Posterior vena cava (tissue), 2 donors: ENCODE measurements at places on chromosomes 11 and 22.
A peak's percentile ranks its signal among the peaks of the same experiment; 100 is the strongest.

DNA sequence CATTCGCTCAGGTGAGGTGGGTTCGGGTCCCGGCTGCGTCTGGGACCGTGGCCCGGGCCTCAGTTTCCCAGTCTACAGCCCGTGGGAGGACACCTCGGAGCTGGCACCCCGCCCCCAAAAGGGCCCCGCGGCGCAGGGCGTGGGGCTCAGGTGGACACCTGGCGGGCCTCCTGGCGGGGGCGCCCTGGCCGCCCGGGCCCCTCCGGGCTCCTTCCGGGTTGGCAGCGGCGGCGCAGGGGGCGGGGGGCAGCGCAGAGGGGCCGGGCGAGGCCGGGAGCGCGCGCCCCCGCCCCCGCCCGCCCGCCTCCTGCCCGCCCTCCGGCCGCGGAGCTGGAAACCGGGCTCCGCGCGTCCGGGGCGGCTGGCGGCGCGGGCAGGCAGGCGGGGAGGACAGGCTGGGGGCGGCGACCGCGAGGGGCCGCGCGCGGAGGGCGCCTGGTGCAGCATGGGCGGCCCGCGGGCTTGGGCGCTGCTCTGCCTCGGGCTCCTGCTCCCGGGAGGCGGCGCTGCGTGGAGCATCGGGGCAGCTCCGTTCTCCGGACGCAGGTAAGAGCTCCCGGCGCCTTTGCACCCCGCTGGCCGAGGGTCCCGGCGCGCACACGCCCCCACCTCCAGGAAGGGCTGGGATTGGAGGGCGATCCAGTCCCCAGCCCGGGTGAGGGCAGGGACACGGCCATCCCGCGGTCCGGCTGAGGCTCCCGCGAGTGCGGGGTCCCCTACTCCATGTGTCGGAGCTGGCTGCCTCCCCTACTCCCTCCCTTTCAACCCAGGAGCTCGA lies at the start of gene EMID1:
Gene EMID1, plus strand, starts transcription at position 303 of the 778 bp plus-strand sequence. Its CDS starts 143 bp downstream, at position 446.
- DNase-seq = no peak

DNA sequence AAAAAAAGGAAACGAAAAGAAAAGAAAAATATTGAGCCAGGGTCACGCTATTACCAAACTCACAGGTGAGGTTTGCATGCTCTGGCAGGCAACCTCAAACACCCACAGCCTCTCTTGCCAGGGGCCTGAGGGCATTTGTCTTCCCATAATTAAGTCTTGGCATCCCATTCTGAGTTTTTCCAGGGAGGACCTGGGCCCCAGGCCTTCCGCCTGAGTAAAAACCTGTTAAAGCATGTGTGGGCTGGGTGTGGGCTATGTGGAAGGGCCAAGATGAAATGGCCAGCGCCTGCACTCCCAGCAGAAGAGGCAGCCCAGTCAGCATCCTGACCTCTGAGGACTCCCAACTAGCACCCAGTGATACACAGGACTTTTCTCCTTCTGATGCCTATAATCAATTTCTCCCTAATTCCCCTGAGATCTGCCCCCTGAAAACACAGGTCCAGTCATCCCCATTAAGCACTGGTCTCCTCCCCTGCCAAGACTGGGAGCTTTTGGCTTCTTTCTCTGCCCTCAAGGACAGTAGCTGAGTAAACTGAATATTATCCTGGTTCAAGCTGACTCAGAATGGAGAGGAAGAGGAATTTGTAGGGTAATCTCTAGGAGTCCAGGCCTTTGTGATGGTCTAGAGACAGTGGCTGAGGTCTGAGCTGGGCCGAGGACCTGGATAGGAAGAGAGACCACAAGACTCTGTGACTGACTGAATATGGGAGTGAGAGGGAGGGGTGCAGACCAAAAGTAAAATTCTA lies 35.6 kb upstream of the ACER3 start:
- no peak for DNase-seq

- no peak for DNase-seq
Measured at GRCh38 chr11:15580056-15580774, 465.5 kb downstream of the INSC start.

- peak; percentile 37 for DNase-seq
Measured at GRCh38 chr11:72562431-72562830, 111.8 kb downstream of the PDE2A start.

- DNase-seq = no peak
Measured at GRCh38 chr11:71532036-71532610, 5.1 kb downstream of the KRTAP5-7 start.

- DNase-seq = no peak
Measured at GRCh38 chr22:21754523-21754922, 18.9 kb upstream of the YPEL1 start.

DNA sequence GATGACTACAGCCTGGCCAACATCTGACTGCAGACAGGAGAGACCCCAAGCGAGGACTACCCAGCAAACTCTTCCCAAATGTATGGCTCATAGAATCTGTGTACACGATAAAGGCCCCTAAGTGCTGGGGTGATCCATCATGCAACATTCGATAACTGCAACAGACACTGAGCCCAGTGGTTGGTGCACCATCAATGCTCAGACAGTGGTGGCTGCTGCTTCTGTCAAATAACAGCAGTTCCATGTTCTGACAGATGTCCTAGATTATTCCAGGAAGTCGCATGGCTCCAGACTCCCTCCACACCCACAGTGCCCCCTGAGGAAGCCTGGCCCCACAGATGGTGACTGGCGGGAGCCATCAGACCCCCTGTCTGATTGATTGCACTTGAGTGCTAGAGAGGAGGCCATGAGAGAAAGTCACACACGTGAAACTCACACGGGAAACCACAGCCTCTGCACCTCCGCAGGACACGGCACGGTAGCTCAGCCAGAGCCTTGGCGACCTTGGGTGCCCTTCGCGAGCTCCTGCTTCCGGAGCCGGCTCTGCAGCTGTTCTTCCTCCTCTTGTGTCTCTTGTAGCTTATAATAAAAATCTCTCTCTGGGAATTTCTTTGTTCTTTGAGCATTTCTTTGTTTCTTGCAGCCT lies 1155.9 kb downstream of the TBC1D22A start:
- no peak for DNase-seq

GRCh38 chr11:114348200-114349191 lies 51.8 kb downstream of the C11orf71 start:
- DNase-seq = peak; percentile 55

DNA sequence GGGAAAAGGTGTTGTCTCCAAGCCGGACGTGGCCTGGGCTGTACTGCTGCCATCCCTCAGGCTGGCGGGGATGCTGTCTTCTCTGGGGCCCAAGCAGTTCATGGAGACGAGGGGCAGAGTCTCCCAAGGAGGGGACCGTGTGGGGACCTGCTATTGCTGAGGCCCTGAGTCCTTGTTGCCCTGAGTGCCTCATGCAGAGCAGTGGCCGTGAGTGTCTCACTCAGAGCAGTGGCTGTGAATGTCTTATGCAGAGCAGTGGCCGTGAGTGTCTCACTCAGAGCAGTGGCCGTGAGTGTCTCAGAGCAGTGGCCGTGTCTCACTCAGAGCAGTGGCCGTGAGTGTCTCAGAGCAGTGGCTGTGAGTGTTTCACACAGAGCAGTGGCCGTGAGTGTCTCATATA lies 54.7 kb downstream of the GRAMD4 start:
- DNase-seq = no peak

DNA sequence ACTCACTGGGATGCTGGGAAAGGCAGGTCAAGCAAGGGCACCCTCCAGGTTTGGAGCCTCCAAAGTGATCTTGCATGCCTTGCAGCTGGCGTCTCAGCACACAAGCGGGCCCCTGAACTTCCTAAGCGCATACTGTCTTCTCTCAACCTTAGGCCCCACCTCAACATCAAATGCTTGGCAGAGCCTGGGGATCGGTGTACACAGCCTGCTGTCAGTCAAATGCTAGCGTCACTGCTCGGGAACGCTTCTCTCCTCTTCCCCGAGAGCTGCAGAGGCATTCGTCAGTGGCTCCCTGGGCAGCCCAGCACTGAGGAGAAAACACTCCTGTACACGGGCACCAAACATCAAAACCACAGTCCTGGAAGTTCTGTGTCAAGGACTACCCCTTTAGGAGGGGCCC lies 124.9 kb downstream of the C11orf58 start:
- DNase-seq = no peak

- DNase-seq = no peak
Measured at GRCh38 chr11:45473341-45473895, 187.3 kb upstream of the SYT13 start.

- DNase-seq = peak; percentile 28
Measured at GRCh38 chr22:23499845-23500500, 80.1 kb downstream of the IGLL1 start.

DNA sequence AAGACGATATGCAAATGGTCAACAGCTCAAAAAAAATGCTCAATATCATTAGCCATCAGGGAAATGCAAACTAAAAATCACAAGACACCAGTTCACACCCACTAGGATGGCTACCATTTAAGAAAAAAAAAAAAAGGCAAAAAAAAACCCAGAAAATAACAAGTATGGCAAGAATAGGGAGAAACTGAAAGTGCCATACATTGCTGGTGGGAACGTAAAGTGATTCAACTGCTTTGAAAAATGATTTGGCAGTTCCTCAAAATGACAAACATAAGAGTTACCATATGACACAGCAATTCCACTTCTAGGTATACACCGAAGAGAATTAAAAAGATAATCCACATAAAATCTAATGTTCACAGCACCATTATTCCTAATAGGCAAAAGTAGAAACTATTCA lies 47.5 kb downstream of the PICALM start:
- DNase-seq = no peak

DNA sequence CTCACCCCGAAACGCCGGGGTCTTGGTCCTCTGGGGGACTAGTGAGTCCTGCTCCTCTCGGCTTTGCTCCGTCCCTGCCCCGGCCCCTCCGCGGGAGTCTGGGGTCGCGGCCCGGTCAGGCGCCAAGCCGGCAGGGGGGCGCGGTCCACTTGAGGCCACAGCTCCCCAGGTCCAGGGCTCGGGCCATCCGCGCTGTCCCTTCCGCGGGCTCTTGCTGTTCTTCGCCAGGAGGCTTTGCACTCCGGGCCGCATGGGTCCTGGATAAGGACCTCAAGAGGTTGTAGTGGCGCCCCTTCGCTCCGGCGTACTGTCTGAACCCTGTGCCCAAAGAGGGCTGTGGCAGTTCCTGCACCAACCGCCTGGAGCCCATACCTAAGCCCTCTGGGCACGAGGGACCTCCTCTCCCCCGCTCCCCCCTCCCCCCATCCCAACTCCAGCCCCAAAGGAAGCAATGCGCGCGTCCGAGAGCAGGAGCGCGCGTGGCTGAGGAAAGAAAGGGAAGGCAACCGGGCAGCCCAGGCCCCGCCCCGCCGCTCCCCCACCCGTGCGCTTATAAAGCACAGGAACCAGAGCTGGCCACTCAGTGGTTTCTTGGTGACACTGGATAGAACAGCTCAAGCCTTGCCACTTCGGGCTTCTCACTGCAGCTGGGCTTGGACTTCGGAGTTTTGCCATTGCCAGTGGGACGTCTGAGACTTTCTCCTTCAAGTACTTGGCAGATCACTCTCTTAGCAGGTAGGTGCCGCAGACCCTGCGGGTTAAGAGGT lies at the start of gene ADM:
Gene ADM, plus strand, starts transcription at position 579 of the 767 bp plus-strand sequence. CDS start 628 bp downstream, outside the sequence.
- DNase-seq = peak; percentile 97

DNA sequence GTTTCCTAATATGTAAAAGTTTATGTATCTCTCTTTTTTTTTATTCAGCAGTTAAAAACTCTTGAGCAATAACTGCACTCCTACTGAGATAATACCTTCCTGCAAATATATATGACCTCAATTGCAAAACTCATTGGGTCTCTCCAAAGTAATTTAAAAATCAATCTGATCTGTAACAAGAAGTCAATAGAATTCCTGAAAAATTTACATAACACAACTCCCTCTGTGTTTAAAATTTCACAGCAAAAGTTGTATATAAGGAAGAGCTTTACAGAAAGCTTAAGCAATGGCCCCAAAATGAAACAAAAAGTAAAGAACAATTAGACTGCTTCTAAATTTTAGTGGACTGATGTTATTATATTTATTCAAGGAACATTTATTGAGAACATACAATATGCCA lies 313.4 kb downstream of the DLG2 start:
- no peak for DNase-seq

DNA sequence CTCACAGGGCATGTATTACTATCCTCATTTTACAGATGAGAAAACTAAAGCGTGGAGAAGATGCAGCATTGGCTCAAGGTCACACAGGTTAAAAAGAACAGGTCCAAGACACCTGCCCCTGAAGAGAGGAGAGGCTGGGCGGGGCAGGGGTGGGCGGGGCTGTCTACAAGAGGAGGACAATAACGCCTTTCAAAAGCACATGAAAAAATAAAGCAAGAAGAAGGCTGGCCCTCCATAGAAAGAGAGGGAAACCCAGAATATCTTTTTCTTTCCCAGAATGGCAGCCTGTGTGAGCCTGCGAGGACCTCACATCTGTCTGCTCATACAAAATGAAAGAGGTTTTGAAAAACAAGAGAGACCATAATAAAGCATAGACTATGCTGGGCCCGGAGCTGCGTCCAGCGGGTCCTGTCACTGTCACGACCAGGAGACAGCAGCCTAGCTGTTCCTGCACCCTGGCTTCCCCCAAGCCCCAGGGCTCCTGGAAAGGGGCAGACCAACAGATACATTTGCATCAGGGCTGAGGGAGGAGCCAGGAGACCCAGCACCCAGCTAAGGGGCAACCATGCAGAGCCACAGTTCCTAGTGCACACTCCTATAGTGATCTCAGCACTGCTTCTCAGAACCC lies 61.6 kb downstream of the DSCAML1 start:
- peak; percentile 64 for DNase-seq

- DNase-seq = no peak
Measured at GRCh38 chr11:59259867-59260475, 47.2 kb upstream of the MPEG1 start.

DNA sequence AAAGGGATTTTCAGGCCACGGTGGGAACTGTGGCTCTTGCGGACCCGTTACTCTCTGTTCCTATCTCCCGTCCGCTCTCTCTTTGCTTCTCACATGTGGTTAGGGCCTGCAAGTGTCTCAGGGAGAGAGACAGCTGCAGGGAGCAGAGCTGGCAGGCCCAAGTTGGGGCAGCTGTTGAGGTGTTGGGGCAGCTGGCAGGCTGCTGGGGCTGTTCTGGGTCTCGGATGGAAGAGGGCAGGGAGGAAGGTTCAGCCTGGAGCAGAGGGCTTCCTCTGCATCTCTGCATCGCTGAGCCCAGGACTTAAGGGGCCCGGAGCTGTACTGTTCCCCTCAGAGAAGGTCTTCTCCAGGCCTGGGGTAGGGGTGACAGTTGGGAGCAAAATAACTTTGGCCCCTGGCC lies 2.6 kb upstream of the CNIH2 start:
- DNase-seq = no peak

DNA sequence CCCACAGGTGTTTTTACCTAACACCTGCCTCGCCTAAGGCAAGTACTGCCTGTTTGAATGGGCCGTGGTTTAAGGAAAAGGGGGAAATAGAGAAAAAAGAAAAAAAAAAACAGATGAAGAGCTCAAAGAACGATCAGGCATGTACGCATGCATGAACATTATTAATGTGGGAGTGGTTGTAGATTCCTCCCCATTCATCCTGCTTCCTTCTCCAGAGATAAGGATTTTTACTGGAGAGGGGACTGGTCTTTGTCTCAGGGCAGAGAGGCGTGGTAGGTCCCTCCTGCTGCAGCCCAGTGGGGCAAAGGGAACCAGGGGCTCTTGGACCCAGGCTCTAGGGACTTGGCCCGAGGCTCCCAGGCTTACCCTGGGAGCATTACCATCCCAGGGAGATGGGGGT lies 23.1 kb downstream of the RPS6KA4 start:
- no peak for DNase-seq

GRCh38 chr11:20620988-20621387 lies 21.6 kb downstream of the SLC6A5 start:
- DNase-seq = no peak
